Activated gamma-delta T cell (primary cell): ENCODE measurements at places on chromosomes 13 and 19.
A peak's percentile ranks its signal among the peaks of the same experiment; 100 is the strongest.

GRCh38 chr19:44499962-44500949 lies at the start of gene ZNF180:
TSS of gene ZNF180 (minus strand) at chr19:44500522. CDS start at chr19:44497334, 3,188 bp downstream.
- DNase-seq: peak; percentile 84

- DNase-seq: no peak
These were observed 2.8 kb downstream of the SEMA6B start for GRCh38 chr19:4556597-4557127.

GRCh38 chr19:5935473-5936291 lies 21.6 kb downstream of the CAPS start:
- no peak for DNase-seq

- DNase-seq: no peak
These were observed 72.4 kb upstream of the USPL1 start for GRCh38 chr13:30545320-30545719.

DNA sequence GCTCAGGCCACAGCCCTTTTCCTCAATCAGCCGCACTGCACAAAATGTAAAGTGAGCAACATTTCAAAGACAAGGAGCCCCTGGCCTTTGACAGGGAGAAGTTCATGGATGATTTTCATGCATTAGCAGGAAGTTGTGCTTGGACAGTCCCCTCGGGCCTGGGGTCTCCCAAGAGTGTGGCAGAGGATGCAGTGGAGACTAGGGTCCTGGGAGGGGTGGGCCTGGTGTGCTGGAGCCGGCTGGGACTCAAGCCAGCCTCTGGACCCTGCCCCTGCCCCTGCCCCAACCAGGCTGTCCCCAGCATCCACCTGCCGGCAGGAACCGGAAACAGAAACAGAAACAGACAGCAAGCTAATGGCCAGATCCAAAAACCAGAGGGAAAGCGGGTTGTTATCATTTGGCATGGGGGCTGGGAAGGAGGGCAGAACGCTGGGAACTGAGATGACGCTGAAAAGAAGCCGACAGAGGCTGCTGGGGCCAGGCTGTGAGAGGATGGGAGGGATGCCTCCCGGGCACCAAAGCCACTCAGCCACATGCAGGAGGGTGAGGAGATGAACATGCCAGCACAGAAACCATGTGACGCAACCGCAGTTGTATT lies 2.3 kb downstream of the GAS6 start:
- DNase-seq: no peak

DNA sequence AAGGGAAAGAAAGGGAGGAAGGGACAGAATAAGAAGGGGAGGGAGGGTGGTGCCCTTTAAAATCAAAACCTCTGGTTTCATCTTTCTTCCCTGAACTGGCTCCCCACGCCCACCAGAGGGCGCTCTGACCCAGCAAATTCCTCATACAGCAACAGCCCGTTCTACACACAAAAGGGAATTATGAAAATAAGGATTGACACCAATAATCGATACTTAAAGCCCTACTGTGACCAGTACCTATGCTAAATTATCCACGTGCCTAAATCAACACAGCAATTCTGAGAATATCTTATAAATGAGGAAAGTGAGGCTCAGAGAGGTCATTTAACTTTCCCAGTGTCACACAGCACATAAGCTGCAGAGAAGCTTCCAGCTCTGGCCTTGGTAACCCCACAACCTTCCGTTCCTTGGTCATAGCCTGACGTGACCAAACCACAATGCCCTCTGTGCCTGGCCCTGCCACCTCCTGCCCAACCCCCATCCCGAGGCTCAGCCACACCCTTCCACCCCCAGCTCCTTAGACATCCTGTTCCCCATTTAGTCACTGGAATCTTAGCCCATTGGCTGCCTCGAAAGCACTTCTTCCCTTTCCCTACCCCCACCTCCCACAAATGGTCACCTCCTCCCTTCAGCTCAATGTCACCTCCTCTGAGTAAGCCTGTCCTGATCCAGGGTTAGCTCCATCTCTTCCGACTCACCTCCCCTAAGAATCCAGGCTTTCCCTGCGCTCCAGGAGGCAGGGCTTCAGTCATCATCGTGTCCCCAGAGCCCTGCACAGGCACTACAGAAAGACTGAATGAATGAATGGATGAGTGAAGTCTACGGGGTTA lies 34.2 kb upstream of the PNMA8B start:
- DNase-seq: no peak

DNA sequence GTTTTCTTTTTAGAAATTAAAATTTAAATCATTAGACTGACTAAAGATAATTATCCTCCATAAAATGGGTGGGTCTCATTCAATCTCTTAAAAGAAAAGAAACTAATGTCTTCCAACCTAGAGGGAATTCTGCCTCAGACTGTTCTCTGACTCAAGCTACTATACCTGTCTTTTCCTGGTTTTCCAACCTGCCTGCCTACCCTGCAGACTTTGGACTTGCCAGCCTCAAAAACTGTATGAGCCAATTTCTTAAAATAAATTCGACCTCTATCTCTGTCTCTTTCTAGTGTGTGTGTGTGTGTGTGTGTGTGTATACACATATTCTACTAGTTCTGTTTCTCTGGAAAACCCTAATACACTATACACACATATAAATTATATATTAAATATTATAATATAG lies 847.3 kb downstream of the PCDH17 start:
- no peak for DNase-seq

GRCh38 chr13:30647824-30648521 lies 30.3 kb downstream of the USPL1 start:
- DNase-seq: no peak

GRCh38 chr13:109208522-109208921 lies 577.9 kb downstream of the IRS2 start:
- no peak for DNase-seq

DNA sequence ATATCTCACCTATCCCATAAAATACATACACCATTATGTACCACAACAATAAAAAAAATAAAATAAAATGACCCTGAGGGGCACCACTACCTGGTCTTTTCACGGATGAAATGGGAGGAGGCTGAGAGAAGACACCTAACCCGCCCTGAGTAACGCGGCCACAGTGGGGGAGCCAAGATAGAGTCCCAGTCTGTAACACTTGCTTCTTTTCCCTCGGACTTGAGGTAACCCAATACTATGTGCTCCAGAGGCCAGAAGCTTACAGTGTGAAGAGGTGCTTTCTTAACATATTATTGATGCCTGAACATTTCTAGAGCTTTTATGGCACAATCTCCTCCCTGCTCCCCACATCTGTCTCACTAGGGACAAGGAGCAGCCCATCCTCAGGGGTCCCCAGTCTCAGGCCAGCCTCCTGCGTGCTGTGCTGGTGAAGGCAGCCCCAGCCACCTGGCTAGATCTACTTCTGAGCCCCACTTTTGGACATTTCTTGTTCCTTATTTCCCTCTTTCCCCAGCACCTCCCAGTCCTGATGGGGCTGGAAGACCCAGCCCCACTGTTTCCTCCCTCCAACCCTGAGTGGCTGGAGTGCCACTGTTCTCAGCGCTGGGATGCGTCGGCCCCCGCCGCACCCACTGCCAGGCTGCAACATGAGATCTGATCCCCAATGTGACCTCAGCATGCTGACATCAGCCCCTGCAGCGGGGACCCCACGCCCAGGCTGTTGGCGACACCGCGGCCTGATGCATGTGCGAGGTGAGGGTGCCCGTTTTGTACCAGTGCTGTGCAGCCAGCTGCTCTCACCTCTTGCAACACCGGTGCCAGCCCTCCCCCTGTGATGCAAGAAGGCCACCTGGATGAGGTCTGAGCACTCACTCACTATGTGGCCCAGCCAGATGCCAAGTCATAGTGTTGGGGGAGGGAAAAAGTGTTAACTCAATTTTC lies 143.3 kb downstream of the DCLK1 start:
- DNase-seq: no peak
